Bronchial epithelial cell (primary cell): ENCODE measurements at places on chromosomes 5 and 9. TPM values are rescaled to one million over a fixed set of nuclear protein-coding genes. Genes with fewer than 3 reads are reported as not detected.
A peak's percentile ranks its signal among the peaks of the same experiment; 100 is the strongest.

GRCh38 chr9:90909225-90909624 is 107.6 kb downstream of the SYK start:
- DNase-seq: no peak

- no peak for DNase-seq
Measured at GRCh38 chr5:103425686-103426454, 136.7 kb downstream of the NUDT12 start.

DNA sequence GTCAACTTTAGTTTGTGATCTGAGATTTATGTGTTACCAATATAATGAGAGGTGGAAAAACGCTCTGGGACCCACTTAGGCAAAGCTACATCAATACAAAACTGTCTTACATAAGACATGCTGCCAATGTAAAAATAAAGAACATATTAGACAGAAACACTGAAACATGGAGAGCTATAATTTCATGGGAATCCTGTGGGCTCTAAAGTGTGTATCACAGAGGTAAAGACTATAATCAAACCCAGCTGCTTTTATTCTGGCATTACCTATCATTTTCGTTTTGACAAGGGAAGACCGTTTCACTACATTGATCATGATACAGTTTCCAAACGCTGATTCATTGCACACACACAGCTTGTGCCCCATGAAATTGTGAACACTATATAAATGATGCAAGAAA is 400.5 kb upstream of the TUSC1 start:
- DNase-seq: no peak

GRCh38 chr9:128043467-128043868 is 23.7 kb downstream of the NAIF1 start:
- DNase-seq: no peak

GRCh38 chr5:141850244-141850768 is 27.9 kb downstream of the PCDH1 start:
- DNase-seq: no peak

- DNase-seq: peak; percentile 82
Measured at GRCh38 chr9:111601237-111602018, 2.0 kb upstream of the PTGR1 start.

- DNase-seq: no peak
Measured at GRCh38 chr5:135234242-135234641, 164.8 kb downstream of the MACROH2A1 start.

DNA sequence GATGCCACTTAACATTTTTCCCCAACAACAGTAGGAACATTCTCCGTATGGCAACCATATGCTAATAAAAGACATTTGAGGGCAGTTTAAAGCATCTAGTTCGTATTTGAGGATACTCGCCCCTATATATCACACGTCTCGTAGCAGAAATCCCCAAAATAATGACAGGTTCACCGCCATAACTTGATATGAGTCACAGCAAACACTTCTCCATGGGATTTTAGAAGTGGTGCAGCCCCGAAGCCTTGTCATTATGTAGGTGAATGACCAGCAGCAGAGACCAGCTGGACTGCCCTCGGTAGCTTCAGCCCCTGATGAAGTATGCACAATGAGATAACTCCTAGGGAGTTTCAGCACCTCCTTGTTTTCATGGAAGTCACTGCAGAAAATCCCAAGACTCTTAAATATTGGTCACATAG is 2.0 kb downstream of the CTNND2 start:
- no peak for DNase-seq

DNA sequence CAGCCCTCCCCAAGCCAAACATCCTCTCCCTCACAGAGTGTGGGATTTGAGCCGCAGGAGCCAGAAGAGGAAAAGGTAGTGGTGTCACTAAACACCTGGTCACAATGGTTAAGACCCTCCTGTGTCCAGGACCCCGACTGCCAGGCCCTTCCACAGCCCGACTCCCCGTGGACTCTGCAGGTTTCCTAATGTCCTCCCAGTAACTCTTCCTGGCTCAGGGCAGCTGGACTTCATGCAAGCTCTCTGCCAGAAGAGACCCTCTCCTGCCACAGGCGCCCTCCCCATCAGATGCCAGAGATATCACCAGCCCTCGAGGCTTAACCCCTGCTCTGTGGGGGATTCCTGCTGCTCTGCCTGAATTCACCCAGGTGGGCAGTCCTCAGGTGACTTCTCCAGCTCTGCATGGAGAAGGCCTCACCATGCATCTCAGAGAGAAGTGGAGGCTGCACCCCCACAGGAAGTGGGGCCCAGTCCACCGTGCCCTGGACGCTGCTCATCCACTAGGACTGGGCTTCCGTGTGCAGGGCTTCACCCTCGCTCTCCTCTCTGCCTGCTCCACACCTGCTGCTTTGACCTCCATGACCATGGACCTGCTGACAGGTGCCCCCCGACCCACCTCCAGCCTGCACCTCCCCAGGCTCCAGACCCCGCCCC is 111.2 kb downstream of the ADAMTS2 start:
- DNase-seq: no peak

GRCh38 chr9:9122230-9122875 is 1322.8 kb upstream of the DMAC1 start:
- no peak for DNase-seq

DNA sequence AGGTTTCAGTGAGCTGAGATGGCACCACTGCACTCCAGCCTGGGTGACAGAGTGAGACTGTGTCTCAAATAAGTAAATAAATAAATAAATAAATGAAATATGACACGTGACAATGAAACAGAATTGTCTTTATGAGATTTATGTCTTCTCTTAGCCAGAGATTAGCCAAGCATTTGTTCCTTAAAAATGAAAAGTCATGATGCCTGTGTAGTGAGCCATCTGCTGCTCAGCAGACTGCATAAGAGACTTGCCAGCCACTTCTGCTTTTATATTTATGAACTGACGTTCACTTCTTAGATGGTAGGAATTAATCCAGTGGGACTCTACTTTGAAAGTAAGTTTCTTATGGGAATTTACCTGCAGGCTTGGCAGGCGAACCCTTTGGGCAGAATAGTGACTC is 227.4 kb downstream of the NR3C1 start:
- DNase-seq: no peak

GRCh38 chr9:133981589-133981957 is 10.6 kb downstream of the VAV2 start:
- DNase-seq: no peak

GRCh38 chr5:36374266-36374862 is 72.7 kb upstream of the RANBP3L start:
- no peak for DNase-seq

DNA sequence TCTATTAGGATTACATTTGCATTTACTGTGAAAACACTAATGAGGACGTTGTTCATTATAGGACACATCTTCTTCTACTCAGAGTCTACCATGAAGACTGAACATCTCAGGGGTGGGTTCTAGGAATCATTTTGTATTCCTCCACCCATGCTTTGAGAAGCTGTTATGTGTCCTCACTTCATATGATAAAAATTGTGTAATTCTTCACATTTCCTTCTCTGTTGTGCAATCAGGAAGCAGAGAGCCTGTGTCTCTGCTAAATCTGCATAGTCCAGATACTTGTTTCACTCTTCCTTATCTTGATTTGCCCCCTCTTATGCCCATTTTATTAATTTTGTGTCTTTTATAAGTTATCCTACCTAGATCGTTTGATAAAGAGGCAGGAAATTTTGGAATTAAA is 97.8 kb upstream of the IQGAP2 start:
- DNase-seq: peak; percentile 40

Gene HSDL2
- 21.9 and 31.9 TPM in 2 replicates for total RNA-seq

Gene CNTLN
- 0.79 and 1.7 TPM in 2 replicates for total RNA-seq

Gene MCTP1
- total RNA-seq: 17.9 and 26.0 TPM in 2 replicates

Gene PTGDS
- total RNA-seq: 0.26 TPM in 2 replicates

Gene CCNJL
- total RNA-seq: 4.2 and 4.4 TPM in 2 replicates

Gene RHOBTB3
- total RNA-seq: 9.6 and 21.6 TPM in 2 replicates

Gene ZSWIM6
- 5.6 and 5.8 TPM in 2 replicates for total RNA-seq

Gene SPINK1
- 0.51 and 1.1 TPM in 2 replicates for total RNA-seq
